ENCODE measurements at places on chromosomes 13 and 19.

- peak; percentile 3 for DNase-seq
These were observed 55.0 kb upstream of the EEF1AKMT1 start for GRCh38 chr13:20828539-20829364.

- DNase-seq, result no peak
These were observed 296.5 kb downstream of the LMO7 start for GRCh38 chr13:75932636-75933035.

DNA sequence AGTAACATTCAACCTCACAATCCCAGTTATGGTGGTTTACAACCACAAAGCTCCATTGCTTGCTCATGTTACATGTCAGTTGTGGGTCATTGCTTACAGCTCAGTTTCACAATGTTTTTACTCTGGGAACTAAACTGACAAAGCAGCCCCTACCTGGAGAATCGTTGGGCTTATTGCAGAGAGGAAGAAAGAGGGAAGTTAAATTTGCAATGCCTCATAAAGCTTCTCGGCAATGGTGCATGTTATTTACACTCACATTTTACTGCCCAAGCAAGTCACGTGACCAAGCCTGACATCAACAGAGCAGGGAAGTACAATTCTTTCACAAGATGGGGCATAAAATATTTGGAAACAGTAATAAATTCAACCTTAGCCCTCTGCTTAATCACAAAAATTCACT, 441.6 kb downstream of the TDRD3 start:
- no peak for DNase-seq

DNA sequence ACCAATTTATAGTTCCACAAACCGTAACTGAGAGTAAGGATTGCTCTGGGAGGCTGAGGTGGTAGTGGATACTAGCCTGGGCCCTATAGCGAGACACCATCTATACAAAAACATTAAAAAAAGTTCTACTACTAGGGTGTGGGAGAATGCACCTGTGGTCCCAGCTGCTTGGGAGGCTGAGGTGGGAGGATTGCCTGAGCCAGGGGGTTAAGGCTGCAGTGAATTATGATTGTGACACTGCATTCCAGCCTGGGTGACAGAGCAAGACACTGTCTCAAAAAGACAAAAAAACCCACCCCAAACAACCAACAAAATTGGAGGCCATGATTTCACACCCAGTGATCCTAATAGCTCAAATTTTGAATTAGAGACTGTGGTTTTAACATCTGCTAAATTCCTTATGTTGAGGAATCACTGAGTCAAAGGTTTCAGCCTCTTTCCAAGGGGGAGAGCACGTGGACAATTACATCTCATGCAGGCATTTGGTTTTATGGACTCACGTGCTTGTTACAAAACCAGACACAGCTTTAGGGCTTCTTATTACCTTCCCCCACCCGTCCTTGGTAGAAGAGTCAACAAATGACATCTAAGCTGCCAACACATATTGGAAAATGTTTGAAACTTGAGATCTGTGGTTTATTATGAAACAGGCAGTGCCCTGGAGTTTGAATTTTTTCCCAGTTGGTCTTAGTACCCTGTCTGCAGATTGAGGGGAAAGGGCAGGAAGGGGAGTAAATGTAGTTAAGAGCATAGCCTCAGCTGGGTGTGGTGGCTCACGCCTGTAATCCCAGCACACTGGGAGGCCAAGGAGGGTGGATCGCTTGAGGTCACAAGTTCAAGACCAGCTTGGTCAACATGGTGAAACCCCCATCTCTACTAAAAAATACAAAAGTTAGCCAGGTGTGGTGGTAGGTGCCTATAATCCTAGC, 18.5 kb downstream of the CYP2A6 start:
- no peak for DNase-seq

DNA sequence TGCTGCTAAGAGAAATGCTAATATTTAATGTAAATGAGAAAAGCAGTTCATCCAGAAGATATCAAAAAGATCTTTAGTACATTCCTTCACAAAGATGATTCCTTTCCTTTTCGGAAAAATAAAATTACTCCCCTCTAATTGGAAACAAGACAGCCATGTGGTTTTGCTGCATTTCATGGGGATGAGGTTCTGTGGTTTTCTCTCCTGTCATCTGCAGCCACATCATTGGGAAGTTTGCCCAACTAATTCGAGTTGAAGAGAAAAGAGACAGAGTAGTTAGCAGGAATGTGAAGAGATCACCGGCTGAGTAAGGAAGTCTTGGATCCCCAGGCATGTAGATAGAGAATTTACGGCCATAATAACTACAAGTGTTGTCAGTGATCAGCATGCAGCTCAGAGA, 122.1 kb downstream of the CYSLTR2 start:
- DNase-seq, result no peak

- no peak for DNase-seq
These were observed 500 bp downstream of the AP3D1 start for GRCh38 chr19:2150794-2151338.

DNA sequence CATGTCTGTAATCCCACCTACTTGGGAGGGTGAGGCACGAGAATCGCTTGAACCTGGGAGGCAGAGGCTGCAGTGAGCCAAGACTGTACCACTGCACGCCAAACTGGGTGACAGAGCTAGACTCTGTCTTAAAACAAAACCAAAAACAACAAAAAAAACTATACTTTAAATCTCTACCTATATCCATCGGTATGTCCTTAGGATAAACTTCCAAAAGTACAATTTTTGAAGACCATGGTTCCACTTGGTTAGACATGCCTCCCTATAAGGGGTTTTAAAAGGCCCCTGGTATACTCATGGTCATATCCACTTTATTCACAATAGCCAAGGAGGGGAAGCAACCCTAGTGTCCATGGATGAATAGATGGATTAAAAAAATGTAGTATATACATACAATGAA, 39.8 kb downstream of the RUBCNL start:
- DNase-seq, result no peak

- DNase-seq, result no peak
These were observed 17.5 kb downstream of the CLDN10 start for GRCh38 chr13:95570016-95570415.

DNA sequence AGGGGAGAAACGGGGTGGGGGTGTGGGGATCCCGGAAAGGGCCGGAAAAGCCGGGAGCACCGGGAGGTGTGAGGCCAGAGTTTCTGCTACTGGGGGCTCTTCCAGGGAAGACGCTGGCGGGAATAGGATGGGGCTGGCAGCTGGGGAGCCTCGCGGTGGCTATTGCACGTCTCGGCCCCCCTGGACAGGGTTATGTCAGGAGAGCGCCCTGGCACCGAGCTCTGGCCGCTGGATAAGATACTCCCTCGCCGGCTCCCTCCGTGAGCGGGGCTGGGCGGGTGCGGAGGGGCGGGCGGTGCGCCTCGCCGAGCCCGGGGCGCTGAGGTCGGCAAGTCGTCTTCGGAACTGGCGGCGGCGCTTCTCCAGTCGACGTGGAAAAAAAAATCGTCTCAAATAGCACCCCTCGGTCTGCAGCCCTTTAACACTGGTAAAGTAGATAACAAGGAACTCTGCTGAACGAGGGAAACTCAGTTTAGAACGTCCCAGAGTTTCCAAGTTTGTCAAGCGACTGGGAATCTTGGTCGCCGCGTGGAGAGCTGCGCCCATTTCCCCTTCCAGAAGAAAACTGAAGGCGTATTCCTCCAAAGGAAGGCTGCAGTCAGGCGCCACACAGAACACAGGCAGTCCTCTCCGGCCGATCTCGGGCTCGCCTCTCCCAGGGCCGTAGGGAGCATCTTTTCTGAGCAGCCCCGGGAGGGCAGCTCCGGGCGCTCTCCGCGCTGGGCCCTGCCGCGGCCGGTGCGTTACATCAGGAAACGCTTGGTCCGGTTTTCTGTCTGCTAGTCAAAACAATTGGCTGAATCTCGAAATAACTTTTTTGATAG, 115.1 kb downstream of the KCNRG start:
- DNase-seq, result no peak

GRCh38 chr13:38814331-38814730, 127.5 kb downstream of the FREM2 start:
- no peak for DNase-seq

- DNase-seq, result no peak
These were observed 42.4 kb downstream of the GPR12 start for GRCh38 chr13:26718146-26718545.

DNA sequence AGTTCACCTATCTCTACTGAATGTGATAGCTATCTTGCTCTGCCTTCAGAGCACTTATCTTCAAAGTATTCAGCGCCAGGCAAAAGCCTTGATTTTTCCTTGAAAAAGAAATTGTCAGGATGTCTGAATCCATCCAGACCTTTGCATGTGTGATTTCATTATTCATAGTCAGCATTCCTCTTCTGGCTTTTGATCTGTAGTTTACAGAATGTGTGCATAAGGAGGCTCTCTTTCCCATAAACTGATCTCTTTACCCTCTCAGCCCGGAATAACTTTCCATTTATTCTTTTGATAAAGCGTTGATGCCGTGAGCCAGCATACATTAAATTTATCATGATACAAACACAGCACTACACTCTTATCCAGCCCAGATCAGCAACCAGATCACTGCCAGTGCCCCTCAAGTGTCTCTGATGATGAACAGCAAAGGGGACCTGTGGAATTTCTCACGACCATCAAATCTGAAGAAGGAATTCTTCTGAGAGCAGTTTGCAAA, 130.8 kb downstream of the DNAJC15 start:
- no peak for DNase-seq

All from NCI-H1694 treated with DMSO at 0.1 percent for 48 hours (cell line).